Effector memory CD4-positive, alpha-beta T cell (primary cell): ENCODE measurements at places on chromosomes 6 and 20.

GRCh38 chr6:156396068-156396771 lies 381.0 kb upstream of the ARID1B start:
- DNase-seq, result no peak

DNA sequence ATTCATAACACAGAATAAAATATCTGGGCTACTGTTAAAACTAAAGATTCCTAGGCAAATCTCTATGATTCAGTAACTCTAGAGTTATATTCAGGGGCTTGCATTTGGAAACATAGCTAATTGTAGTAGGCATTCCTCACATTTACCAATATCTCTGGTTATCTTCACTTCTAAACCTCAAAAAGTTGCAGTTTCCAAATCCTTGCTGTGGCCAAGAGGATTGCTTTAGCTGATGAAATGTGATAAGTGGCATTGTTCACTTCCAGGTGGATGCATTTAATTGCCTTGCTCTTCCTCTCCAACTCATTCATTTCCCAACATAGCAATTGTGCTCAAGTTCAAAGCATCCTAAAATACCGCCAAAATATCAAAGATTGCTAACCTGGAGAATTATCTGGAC lies 246.6 kb downstream of the GRIK2 start:
- DNase-seq, result no peak

DNA sequence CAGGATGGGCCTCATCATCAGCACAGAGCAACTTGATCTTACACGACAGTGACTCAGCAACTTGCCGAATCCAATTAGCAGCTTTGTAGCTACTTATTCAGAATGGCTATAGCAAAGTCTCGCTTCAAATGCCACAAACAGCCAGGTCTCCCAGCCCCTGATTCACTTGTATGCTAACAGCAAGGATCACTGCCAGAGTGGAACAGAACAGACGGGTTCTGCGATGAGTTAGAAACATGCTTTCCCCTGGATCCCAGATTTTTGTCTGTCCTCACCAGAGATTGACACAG lies 254.4 kb downstream of the NRN1 start:
- DNase-seq, result no peak

DNA sequence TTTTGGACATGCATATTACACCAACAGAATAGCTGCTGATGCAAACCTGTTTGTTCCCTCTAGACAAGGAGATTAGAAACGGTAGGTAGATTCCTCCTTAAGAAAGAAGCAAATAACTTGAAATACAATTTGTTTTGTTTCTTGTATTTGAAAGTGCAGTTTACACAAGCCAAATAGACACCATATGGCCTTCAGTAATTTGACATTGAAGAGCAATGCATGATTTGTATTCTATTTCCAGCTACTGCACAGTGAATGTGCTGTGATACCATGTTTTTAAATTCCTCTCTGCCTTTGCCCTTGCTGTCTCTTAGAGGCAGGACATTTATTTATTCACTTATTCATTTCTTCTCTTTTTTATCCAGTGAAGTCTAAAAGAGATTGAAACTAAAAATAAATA lies 31.9 kb upstream of the ANKEF1 start:
- DNase-seq, result no peak

- DNase-seq, result no peak
Measured at GRCh38 chr6:89050155-89050554, 30.4 kb upstream of the PNRC1 start.

DNA sequence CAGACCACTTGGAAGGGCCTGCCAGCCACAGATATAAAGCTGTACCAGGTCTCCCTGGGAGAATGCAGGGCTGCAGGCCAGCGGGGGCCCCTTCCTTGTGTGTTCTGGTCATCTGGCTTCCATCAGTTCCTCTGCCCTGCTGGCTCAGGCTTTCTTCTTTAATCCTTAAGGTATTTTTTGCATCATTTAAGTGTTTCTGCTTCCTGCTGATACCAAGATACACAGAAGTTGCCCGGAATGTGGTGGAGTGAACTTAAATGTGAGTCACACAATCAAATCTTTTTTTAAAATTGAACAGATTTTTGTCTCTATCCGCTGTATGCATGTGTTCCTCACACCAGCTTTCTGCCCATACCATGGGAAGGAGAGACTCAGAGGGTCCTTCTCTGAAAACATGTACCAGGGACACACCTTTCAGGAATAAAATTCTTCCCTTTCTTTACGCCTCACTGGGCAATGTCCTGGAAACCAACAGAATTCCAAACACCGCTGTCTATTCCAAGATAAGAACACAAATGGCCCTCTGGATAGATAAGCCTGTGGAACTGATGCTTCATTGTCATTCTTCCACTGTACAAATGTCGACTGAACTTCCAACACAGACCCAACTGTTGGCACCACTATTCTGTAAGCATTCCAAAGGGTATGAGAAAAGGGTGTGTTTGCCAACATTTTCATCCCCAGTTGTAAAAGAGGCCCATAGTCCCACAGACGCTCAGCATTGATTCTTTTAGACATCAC lies 206.2 kb upstream of the MYLIP start:
- no peak for DNase-seq

DNA sequence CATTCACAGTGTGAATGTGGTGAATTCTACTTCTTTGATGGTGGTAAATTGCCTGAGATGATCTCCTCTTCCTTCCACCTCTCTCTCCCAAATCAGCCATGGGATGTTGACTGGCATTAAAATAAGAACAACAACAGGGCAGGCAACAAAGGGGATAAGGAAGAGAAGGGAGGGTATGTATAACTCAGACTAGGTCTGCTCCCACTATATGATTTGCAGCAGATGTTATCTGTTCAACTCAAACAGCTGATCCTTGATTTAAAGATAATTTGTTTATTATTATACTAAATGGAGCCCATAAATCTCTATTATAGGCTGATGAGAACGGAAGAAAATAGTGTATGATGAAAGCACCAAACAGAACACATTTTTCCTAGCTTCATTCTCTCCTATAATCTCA lies 262.0 kb downstream of the BTBD3 start:
- no peak for DNase-seq

DNA sequence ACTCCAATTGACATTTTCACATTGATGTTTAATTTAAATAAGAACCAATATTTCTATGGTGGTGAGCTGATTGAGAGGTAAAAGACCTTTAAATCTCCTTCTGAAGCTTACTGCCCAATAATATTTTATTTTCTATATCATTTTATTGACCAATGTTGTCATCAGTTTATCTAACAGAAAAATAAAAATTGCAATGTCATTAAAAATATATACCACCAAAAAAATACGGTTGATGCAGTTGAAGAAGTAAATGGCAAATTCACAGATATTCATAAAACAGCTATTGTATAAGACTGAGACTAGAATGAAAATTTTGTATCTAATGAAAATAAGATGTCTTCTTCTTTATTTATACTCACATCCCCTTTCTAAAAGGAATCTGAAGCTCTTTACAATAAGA lies 1033.0 kb upstream of the FLRT3 start:
- DNase-seq, result no peak

- no peak for DNase-seq
Measured at GRCh38 chr6:78829407-78829806, 37.9 kb upstream of the IRAK1BP1 start.

DNA sequence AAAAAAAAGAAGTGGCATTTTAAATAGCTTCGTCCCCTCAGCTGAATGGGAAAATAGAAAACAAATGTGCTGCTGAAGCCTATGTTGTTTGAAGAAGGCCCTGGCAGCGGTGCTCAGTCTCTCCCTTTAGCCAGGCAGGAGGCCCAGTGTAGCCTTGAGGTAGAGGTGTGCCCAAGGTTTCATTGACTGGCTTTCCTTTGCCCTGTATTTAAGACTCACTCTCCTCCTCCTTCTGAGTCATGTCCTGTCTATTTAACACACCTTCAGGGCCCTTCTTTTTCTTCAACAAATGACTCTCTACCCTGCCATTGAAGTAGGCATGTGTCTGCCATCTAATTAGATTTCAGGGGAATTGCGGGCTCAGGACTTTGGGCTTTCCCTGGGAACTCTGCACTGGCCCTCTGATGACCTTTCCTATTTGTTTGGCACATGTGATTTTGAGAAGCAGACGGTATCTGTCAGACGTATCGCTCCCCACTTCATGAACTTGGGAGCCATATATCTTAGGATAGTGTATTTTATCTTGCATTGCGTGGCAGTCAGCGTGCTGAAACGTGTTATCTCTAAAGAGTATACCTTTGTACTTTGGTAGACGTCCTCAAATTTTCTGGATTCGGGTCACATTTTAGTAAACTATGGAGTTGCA lies 4.3 kb downstream of the TJAP1 start:
- no peak for DNase-seq
